Trophoblast cell (in vitro differentiated cells and primary cell): ENCODE measurements at places on chromosomes 5 and 9.

DNA sequence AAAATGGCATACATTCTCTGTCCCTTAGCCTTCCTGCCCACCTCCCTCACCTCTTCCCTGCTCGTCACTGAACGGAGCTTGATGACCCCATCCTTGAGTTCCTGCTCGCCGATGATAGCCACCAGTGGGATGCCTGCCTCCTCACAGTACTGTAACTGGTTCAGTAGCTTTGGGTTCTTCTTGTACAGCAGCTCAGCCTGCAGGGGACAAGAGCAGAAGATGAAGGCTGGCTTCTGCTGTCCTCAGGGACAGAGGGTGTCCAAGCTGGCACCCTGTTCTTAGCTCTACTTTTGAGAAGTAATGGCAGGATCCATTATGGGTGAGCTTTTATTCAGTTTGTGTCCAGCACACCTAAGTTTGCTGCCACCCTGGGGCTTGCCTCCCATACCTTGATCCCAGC lies 1.3 kb upstream of the DND1 start:
- no peak for DNase-seq

- no peak for DNase-seq
Observed at GRCh38 chr5:74452856-74453255, 187.7 kb downstream of the ENC1 start.

- no peak for DNase-seq
Observed at GRCh38 chr5:2293906-2294305, 411.2 kb upstream of the IRX4 start.

DNA sequence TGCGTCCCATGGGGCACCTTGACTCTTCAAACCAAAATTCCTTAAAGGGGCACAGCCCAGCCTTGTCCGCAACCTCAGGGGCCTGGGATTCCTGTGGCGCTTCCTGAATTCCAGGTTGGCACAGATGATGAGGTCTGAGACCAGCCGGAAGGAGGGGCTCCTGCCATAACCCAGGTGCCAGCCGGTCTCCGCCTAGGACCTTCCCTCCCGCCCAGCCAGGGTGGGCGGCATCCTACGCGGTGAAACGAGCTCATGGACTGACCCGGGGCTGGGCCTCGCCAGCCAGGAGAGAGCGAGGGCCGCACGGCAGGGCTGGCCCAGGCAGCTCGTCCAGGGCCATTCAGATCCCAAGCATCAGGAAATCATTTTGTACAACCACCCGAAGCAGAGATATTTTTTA lies 23.0 kb downstream of the AMBP start:
- no peak for DNase-seq

DNA sequence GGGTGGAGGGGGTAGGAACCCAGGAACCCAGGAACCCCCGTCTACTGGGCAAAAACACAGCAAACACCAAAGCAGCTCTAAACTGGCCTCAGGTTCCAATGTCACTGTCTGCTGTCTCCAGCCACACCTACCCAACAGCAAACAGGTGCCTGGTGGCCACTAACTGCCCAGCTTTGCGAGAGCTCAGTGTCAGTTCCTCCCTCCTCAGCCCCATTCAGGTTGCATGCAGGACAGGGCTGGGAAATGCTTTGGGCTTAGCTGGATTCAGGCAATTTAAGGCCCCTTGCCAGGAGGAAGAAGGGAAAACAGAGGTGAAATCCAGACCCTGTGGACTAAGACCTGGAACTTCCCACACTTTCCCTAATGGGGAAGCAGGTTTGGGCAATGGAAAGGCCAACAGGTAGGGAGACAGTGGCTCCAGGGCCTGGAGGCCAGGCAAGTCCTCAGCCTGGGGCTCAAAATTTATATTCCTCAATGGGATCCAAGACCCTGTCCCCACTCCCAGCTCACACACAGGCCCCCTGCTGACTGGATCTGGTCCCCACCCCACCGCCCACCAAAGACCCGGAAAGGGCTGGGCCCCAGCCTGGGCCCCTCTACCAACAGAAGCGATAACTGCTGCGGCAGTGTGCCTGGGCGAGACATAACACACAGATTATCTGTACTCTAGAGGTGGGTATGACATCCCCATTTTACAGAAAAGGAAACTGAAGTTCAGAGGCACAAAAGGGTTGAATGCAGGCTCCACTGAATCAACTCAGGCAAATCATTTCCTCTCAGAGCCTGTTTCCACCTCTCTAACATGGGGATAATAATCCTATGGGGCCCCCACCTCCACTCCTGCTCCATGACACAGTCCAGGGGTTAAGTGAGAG lies 3.5 kb downstream of the EEIG1 start:
- DNase-seq: no peak

- no peak for DNase-seq
Observed at GRCh38 chr5:77391240-77391765, 100.8 kb downstream of the WDR41 start.
